ENCODE measurements at places on chromosomes 3 and 15.
A peak's percentile ranks its signal among the peaks of the same experiment; 100 is the strongest.

- H3K4me1 ChIP-seq: no peaks in the 10 kb centered on the region
- peaks cover 31% of the 10 kb centered on the region for H3K27me3 ChIP-seq
- H3K27ac ChIP-seq: no peak overlapping the region
- H3K36me3 ChIP-seq: no peaks in the 10 kb centered on the region
These were observed 203.9 kb downstream of the TLE3 start for GRCh38 chr15:69893863-69894262.

GRCh38 chr3:184540777-184541681 lies 20.6 kb upstream of the EPHB3 start:
- no peak overlapping the region for H3K27ac ChIP-seq
- H3K27me3 ChIP-seq: peaks cover 73% of the 10 kb centered on the region
- H3K4me3 ChIP-seq: no peak overlapping the region
- H3K4me1 ChIP-seq: peaks cover 8% of the 10 kb centered on the region
- DNase-seq: peak; percentile 60
- no peaks in the 10 kb centered on the region for H3K36me3 ChIP-seq

GRCh38 chr15:56890038-56890437 lies 28.4 kb upstream of the TCF12 start:
- no peaks in the 10 kb centered on the region for H3K27me3 ChIP-seq
- no peak overlapping the region for H3K4me3 ChIP-seq
- no peak overlapping the region for H3K27ac ChIP-seq

- no peak for DNase-seq
- H3K4me1 ChIP-seq: no peaks in the 10 kb centered on the region
- H3K27ac ChIP-seq: no peak overlapping the region
- H3K36me3 ChIP-seq: no peaks in the 10 kb centered on the region
These were observed 20.8 kb downstream of the CORO2B start for GRCh38 chr15:68599560-68600071.

DNA sequence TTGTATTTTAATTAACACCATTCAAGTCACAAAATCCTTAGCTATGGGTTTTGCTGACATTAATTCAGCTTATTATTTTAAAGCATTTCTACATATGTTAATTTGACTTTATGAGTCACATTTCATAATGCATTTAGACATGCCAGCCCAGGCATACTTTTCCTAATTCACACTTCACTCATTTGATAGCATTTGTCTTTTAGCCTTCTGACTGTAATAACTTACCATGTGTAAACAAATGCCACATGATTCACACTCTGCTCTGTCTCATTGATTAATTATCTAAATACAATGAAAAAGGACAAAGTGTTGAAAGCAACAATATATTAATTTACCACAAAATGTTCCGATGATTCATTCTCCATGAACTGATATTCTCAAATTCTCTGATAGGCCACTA lies 927.8 kb upstream of the EPHA6 start:
- H3K27ac ChIP-seq: no peak overlapping the region
- no peak overlapping the region for H3K4me3 ChIP-seq
- DNase-seq: no peak
- H3K4me1 ChIP-seq: no peaks in the 10 kb centered on the region
- H3K27me3 ChIP-seq: no peaks in the 10 kb centered on the region

GRCh38 chr3:57597127-57597923 lies at the start of gene ARF4:
Gene ARF4 (minus strand): TSS chr3:57597344. CDS start chr3:57597140, 204 bp downstream.
- H3K27me3 ChIP-seq: no peaks in the 10 kb centered on the region
- H3K27ac ChIP-seq: peak within 1 kb of the TSS; percentile 100
- peak; percentile 100 for DNase-seq
- peak within 1 kb of the TSS; percentile 98 for H3K4me3 ChIP-seq
- H3K4me1 ChIP-seq: peaks cover 61% of the 10 kb centered on the region
- H3K36me3 ChIP-seq: peaks cover 55% of the 10 kb centered on the region

- peak; percentile 72 for DNase-seq
- peak overlapping the region; percentile 78 for H3K27ac ChIP-seq
- H3K4me3 ChIP-seq: peak overlapping the region; percentile 75
- no peaks in the 10 kb centered on the region for H3K27me3 ChIP-seq
- peaks cover 67% of the 10 kb centered on the region for H3K4me1 ChIP-seq
- peaks cover 33% of the 10 kb centered on the region for H3K36me3 ChIP-seq
These were observed 17.9 kb downstream of the ARHGEF3 start for GRCh38 chr3:56783644-56784447.

- H3K4me3 ChIP-seq: peak overlapping the region; percentile 85
- no peaks in the 10 kb centered on the region for H3K27me3 ChIP-seq
- H3K4me1 ChIP-seq: peaks cover 70% of the 10 kb centered on the region
These were observed 92.2 kb downstream of the KLHL25 start for GRCh38 chr15:85702321-85703101.

DNA sequence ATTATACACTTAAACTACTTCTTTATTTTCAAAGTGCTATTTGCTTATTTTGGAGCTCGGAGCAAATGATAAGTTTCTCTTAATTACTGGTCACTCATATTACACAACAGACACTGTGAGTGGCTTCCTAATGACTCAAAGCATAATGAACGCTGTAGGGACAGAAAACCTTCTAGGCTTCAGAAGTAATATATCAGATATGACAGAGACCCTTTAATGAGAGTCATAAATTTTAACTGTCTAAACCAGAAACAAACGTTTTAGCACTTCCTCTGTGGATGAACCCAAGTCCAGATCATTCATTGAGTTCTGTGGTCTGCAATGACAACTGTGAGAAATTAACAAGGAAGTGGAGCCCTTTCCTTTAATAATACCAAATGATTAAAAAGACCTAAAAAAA lies 66.6 kb downstream of the ARPP21 start:
- no peaks in the 10 kb centered on the region for H3K27me3 ChIP-seq
- no peaks in the 10 kb centered on the region for H3K36me3 ChIP-seq
- H3K4me1 ChIP-seq: no peaks in the 10 kb centered on the region
- no peak overlapping the region for H3K27ac ChIP-seq

- H3K27ac ChIP-seq: no peak overlapping the region
- H3K4me1 ChIP-seq: no peaks in the 10 kb centered on the region
- no peaks in the 10 kb centered on the region for H3K27me3 ChIP-seq
- DNase-seq: no peak
These were observed 34.9 kb upstream of the LIMD1 start for GRCh38 chr3:45559560-45560118.

- H3K4me1 ChIP-seq: peaks cover 30% of the 10 kb centered on the region
- no peak for DNase-seq
- H3K27ac ChIP-seq: no peak overlapping the region
- no peak overlapping the region for H3K4me3 ChIP-seq
- H3K27me3 ChIP-seq: no peaks in the 10 kb centered on the region
- no peaks in the 10 kb centered on the region for H3K36me3 ChIP-seq
These were observed 30.7 kb downstream of the PXYLP1 start for GRCh38 chr3:141262308-141262705.

GRCh38 chr15:101454365-101454764 lies 35.1 kb downstream of the PCSK6 start:
- H3K4me1 ChIP-seq: no peaks in the 10 kb centered on the region
- H3K36me3 ChIP-seq: no peaks in the 10 kb centered on the region
- H3K4me3 ChIP-seq: no peak overlapping the region
- no peak for DNase-seq

All from effector memory CD8-positive, alpha-beta T cell (primary cell).